Caki2 (cell line): ENCODE measurements at places on chromosomes 7 and 10. TPM values are rescaled to one million over a fixed set of nuclear protein-coding genes. Genes with fewer than 3 reads are reported as not detected.

DNA sequence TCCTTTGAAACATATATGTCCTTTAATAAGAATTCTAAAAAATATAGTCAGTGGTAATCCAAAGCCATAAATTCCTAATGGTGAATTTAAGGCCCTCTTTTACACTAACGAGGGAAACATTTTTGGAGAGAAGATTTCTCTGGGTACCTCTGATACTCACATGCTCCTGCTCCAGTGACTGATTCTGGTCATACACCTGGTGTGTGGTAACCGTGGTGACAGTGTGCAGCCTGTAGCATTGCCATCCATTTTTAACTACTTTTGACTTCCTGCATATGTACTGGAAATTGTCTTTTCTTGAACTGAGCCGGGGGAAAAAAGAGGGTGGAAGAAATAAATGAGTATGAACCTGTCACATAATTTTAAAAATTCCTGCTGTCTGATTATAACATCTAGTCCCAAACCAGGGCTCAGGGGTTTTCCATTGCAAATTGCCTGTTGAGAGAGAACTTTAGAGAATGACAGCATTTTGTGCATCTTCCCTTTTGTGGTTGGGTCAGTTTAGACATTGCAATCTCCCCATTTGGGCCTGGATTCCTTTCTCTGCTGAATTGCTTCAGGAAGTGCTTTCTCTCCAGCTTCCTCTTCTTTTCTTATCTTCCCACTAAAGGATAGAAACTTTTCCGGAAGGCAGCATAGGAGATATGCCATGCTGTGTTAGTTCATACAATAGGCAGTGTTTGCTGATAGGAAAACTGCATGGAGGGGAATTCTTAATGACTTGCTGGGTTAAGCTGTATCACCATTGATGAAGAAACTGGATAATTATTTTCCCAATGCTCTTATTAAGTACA lies 125.5 kb downstream of the GRM3 start:
- DNase-seq: no peak

GRCh38 chr7:29254591-29254990 lies 60.0 kb downstream of the CHN2 start:
- DNase-seq: no peak

Gene OPN4
- total RNA-seq: 0.17 TPM in 1 of 2 replicates, not detected in the other

Gene TEX36
- total RNA-seq: not detected in 2 replicates
